HT-29 (cell line): ENCODE measurements at places on chromosomes 11 and 22. TPM values are rescaled to one million over a fixed set of nuclear protein-coding genes. Genes with fewer than 3 reads are reported as not detected.

The CBX7 gene
- 7.3 and 8.6 TPM in 2 replicates for total RNA-seq

The CRYBA4 gene
- not detected in 2 replicates for total RNA-seq

The PTDSS2 gene
- total RNA-seq = 56.6 and 63.4 TPM in 2 replicates

The SPI1 gene
- not detected in 2 replicates for total RNA-seq

The CHRM1 gene
- 0.18 TPM in 1 of 2 replicates, not detected in the other for total RNA-seq

The CYP2D6 gene
- 2.6 and 2.8 TPM in 2 replicates for total RNA-seq

The RPS6KA4 gene
- 149 and 158 TPM in 2 replicates for total RNA-seq

The BCO2 gene
- total RNA-seq = 0.84 and 3.8 TPM in 2 replicates
